ENCODE measurements at places on chromosomes 3 and 15.
A peak's percentile ranks its signal among the peaks of the same experiment; 100 is the strongest.

- no peak for DNase-seq
These were observed 61.1 kb upstream of the ZBTB20 start for GRCh38 chr3:115208066-115208750.

DNA sequence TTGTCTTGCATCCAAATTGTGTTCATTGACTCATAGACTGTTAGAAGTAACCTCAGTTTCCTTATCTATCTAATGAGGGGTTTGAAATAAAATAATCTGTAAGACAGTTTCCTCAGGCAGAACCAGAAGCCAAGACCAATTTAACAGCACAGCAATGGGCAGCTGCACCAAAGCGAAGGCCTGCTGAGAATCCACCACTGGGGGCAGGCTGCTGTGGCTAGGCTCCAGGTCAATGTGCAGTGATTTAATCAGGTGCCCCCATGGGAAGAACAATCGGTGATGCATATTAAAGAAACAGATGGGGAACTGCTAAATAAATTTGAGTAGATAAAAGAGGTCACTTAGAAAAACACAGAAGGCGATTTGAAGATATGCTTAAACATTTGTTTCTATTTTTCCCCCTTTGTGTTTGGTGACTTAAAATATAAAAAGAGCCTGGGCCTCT, 28.0 kb upstream of the TMOD3 start:
- peak; percentile 42 for DNase-seq

- DNase-seq, result peak; percentile 55
These were observed 33.2 kb downstream of the MTMR10 start for GRCh38 chr15:30958219-30958618.

- peak; percentile 70 for DNase-seq
These were observed 21.9 kb downstream of the ATOSA start for GRCh38 chr15:52657338-52657737.

- no peak for DNase-seq
These were observed 21.0 kb upstream of the LIMD1 start for GRCh38 chr3:45573591-45573990.

DNA sequence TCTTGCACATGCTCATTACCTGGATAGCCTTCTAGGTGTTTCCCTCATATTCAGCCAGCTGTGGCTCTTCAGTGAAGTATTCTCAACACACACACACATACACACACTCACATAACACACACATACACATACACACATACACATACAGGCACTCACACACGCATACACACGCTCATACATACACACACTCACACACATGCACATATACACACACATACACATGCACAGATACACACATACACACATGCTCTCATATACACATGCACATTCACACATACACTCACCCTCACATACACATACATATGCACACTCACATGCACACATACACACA, 41.2 kb downstream of the GRK7 start:
- no peak for DNase-seq

- no peak for DNase-seq
These were observed 29.6 kb downstream of the LRRFIP2 start for GRCh38 chr3:37144806-37145205.

GRCh38 chr15:57747206-57747896, 40.8 kb downstream of the POLR2M start:
- peak; percentile 29 for DNase-seq

DNA sequence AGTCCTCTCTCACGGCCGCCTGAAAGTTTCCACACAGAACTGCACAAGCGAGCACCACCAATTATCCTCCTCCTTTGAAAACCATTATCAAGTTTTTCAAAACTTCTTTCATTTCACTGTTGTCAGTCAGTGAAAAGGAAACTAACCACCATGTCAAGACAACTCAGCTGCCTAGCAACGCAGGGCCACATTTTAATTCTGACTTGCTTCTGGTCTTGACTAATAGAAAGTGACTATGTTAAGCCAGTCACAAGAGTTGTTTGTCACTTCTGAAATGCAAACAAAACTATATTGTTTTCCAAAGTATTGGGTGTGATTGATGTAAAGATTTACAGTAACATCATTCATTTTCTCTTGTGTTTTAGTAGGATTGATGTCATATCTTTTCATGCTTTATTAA, 612.8 kb upstream of the AGTR1 start:
- DNase-seq, result no peak

DNA sequence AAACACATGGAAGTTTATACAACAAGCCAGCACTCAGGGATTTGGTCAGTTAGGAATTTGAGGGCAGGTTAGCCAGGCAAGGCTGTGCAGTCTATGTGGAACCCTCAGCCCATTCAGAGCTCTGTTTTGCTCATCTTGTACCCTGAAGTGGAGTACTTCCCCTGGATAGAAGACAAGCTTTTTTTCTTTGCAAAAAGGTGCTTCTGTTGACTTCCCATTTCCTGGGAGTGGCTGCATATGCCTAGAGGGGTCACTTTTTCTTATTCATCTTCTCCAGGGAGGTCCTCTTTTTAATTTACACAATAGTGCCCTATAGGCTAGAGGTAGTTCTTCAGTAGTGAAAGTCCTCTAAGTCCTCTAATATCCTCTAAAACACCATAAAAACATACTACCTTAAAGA, 225.0 kb upstream of the P2RY1 start:
- no peak for DNase-seq

DNA sequence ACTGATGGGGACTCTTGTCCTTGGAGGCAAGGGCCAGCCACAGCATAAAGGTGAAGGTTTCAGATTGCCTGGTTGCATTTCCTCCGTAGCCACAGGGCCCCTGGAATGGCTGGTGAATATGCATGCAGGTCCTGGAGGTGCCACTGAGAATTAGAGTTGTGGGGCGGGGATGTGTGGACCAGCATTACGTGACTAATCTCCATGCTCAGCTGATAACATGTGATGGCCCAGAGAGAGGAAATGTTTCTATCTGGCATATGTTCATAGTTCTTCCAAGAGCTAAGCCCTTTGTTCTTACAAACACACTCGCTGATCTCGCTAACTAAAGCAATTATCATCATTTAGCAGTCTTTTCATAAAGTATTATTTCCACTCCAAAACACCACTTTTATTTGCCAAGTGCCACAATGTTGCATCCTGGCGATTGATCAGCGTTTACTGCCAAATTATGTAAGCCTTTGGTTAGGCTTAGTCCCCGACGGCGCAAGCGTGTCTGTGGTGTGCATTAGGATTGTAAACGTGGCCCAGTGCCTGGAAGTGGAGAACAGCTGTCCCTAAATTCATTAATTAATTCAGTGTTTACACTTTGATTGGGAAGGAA, 55.9 kb downstream of the CGNL1 start:
- peak; percentile 39 for DNase-seq

DNA sequence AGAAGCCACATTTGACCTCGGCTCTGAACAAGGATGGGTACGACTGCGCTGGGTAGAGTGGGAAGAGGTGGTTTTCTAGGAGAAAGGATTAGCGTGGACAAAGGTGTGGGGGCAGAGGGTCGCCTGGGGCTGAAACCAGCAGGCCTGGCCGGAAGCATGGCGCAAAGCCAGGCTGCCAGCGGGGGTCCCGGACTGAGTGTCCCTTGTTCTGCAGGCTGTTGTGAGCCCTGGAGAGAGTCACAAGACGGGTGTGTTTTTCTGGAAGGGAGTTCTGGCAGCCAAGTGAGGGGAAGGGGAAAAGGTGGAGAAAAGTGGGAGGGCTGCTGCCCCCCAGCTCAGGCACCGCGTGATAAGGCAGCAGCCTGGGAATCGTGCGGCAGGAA, 98.5 kb upstream of the MEF2A start:
- DNase-seq, result no peak

DNA sequence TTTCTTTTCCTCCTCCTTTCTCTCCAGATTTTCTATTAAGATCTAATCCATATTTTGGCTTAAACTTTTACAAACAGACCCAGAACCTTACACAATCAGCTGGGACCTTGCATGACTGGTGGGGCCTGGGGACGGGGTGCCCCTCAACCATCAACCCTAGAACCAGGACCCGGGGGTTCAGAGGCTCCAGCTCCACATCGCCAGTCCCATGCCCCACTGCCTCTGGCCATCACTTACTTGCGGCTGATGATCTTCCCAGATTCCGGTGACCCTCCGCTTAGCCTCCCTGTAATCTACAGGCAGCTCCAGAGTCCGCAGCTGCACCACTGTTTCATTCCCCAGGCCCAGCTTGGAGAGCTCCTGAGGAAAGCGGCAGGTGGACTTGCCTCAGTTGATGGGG, 36.8 kb downstream of the PGPEP1L start:
- no peak for DNase-seq

- no peak for DNase-seq
These were observed 243.1 kb upstream of the ADAMTS9 start for GRCh38 chr3:64930891-64931290.

DNA sequence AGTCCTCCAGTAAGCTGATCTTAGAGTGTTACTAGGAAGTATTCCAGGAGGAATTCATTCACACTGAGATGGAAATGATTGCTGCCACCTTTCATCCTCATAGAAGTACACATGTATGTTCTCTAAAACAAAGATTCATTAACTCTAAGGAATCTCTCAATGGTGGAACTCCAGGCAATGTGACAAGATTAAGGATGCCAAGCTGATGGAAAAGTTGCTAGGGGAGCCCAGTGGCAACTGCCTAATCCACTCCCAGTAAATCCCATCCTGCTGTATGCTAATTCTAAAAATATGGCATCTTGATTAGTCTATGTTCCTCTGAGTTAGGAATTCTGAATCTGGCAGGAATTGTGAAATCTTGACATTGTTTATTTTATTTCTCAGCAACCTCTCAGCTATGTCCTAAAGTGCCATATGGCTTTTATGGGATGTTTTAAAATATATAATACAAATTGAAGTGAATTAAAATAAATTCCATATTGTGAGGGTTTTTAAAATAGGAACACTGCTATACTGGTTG, 210.0 kb upstream of the TRIM42 start:
- DNase-seq, result peak; percentile 61

DNA sequence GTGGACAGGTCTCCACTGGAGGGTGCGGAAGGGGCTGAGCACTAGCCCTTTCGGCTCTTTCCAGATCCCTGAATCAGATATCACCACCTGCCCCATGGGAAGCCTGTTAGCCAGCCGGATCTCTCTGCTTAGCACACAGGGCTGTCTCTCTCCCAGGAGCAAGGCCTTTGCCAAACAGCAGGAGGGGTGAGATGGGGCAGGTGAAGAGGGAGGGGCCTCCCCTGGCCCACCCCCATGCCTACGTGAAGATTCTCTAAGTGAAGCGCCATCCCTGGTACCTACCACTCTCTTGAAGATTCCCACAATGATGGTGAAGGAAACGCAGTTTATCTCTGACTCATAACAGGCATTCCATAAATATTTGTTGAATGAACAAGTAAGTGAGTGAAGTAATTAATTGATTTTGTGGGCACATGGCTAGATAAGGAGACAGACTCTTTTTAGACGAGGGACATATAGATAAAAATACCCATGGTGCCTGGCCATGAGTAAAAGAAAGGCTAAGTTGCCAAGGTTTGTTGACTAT, 19.6 kb upstream of the HCN4 start:
- DNase-seq, result peak; percentile 60

DNA sequence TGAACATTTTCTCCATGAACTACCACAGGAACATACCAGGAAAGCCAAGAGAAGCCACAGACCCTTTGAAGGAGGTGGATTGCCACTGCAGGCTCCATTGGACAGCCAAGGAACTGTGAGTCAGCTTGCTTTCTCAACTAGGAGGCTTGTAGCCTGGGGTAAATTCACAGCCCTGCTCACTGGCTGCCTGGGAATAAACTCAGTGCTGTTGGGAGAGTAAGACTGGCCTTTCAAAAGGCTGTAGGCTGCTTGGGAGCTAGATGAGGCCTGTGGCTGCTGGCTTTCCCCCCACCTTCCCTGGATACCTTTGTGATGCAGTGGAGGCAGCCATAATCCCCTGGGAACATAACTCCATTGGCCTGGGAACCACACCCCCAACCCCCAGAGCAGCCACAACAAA, 223.5 kb upstream of the RBMS3 start:
- peak; percentile 71 for DNase-seq

Measured in foreskin fibroblast (primary cell).